ENCODE measurements at places on chromosomes 11 and 22.

DNA sequence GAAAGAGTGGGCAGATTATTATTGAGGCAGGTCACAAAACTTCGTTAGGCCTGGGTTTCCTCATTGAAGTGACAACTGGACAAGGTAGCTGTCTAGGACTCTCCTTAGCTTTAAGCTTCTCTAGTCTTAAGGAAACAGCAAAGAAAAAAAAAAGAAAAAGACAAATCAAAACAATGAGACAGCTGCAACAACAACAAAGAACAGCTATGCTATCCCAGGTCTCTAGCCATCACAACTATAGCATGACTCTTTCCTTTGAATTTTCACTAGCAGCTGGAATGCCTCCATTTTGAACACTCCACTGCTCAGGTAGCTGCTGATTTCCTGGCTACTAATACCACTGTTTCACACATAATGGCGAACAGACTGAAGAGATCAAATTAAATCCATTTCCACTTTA is 302.4 kb upstream of the SORL1-AS1 start:
- no peak for DNase-seq

GRCh38 chr11:64458997-64459396 is 100.0 kb downstream of the RPS6KA4 start:
- DNase-seq = no peak

- DNase-seq = no peak
Measured at GRCh38 chr22:45055936-45056335, 46.1 kb upstream of the PHF21B start.

GRCh38 chr11:60775420-60775961 is 9.6 kb upstream of the MS4A10 start:
- DNase-seq = peak; percentile 63

DNA sequence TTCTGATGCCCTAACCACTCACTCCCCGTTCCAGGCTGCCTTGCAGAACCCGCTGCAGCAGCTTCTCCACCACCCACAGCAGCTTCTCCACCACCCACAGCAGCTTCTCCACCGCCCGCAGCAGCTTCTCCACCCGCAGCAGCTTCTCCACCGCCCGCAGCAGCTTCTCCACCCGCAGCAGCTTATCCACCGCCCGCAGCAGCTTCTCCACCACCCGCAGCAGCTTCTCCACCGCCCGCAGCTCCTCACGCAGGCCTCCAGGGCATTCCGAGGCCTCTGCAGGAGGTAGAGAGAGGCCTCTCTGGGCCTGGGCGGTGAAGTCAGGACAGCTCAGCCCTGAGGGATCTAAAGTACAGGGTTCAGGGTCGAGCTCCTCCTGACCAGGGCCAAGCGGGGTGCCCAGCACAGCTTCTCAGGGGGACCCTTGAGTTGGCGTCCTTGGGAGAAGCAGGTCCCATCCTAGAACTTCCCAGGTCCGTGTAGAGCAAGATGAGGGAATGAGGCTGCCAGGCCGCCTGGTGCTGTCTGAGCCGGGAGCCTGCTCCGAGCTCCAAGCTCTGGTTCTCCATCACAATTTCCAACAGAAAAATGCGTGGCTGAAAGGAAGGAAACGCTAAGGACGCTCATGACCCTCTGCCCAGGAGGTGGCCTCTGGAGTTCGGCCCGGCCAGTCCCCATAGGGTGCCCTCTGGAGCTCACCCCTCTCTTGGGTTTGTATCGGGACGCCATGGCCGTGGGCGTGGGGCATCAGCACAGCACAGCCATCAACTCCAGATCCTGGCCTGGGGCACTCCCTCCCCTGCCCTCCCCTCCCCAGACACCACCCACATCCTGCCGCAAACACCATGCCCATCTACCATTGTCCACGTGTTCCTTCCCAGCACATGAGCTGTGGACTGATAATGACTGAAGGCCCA is 528.6 kb downstream of the BRD1 start:
- no peak for DNase-seq

GRCh38 chr11:76689313-76690260 is 19.0 kb upstream of the LRRC32 start:
- no peak for DNase-seq

- DNase-seq = no peak
Measured at GRCh38 chr11:78961247-78961646, 386.6 kb upstream of the NARS2 start.

GRCh38 chr22:26957897-26958296 is 300.5 kb downstream of the MIAT start:
- no peak for DNase-seq

DNA sequence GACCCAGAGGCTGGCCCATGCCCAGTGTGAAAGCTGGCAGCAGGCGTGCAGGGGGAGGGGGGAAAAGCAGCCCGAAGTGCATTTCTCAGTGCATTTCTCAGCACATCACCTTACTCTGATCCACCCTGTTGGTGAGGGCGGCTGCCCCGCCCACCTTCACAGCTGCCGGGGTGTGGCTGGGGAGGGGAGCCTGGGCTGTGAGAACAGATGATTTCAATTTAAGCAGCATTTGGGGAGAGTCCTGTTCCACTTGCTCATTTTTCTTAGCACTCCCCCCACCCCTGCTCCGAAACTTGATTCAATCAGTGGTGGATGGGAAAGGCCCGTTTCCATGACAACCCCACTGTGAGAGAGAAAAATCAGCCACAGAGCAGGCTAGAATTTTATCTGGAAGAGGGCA is 84.8 kb downstream of the SNX19 start:
- no peak for DNase-seq

- DNase-seq = no peak
Measured at GRCh38 chr11:127859941-127860354, 727.4 kb downstream of the ETS1 start.

DNA sequence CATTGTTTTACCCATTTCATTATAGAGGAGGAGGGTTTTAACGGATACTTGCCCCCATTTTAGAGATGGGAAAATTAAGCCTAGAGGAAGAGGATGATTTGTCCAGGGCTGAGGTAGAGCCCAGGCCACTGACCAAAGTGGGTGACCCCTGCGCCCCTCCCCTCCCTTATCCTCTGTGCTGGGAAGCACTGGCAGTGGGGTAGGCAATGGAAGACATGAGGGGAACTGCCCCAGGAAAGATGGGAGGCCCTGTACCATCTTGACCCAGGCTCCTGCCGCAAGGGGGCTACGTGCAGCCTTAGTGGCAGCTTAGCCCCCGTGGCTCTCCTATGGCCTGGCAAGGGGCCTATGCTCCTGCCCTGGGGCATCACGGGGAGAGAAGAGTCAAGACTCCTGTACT is 76.4 kb upstream of the MYOD1 start:
- no peak for DNase-seq

- no peak for DNase-seq
Measured at GRCh38 chr11:74678591-74679512, 52.4 kb downstream of the CHRDL2 start.

- no peak for DNase-seq
Measured at GRCh38 chr11:16469968-16470367, 113.6 kb upstream of the SOX6 start.

GRCh38 chr22:47927648-47928210 is 1165.3 kb downstream of the TBC1D22A start:
- DNase-seq = no peak

DNA sequence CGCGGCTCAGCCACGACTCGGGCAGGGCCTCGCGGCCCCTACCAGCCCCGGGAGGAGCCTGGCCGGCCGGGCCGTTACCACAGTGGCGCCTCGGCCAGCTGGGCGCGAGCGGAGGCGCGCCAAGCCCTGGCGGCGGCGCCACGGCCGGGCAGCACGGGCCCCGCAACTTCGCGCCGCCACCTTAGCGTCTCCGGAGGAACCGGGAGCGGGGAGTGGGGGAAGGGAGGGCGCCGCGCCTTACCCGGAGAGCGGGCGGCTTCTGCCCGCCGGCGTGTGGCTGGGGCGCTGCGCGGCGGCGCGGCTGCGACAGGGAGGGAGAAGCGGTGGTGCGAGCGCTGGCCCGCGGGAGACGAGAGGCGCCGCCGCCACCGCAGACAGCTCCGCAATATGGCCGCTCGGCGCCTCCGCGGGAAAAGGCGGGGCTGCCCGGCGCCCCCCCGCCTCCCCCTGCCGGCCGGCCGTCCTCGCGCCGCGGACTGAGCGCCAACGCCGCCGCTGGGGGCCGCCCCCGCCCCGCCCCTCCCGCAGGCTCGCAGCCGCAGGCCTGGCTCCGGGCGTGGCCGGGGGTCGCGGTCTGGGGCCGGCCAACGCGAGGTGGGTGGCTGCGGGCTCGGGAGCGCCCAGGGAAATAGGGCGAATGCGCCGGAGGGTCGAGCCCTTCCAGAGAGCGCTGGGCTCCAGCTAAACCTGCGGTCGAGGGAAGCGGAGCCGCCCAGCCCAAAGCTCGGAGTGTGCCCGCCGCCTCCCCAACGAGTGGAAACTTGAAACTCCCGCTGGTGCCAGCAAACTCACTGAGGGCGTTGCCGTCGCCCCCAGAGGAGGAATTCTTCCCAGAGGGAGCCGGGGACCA is at the start of gene RDX:
Gene RDX, minus strand, starts transcription at position 389 of the 850 bp plus-strand sequence. CDS start 16,922 bp downstream, outside the sequence.
- DNase-seq = peak; percentile 18

DNA sequence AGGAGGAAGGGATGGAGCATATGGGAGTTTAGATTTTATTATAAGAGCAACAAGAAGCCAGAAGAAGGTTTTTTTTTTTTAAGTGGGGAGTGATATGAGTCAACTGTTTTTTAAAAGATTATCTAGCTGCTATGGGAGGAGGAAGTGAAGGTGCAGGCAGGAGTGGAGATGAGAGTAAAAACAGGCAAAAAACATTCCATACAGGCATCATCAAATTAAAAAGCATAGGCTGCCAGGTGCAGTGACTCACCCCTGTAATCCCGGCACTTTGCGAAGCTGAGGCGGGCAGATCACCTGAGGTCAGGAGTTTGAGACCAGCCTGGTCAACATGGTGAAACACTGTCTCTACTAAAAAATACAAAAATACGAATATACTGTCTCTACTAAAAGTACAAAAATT is 368.4 kb upstream of the MTNR1B start:
- DNase-seq = no peak

DNA sequence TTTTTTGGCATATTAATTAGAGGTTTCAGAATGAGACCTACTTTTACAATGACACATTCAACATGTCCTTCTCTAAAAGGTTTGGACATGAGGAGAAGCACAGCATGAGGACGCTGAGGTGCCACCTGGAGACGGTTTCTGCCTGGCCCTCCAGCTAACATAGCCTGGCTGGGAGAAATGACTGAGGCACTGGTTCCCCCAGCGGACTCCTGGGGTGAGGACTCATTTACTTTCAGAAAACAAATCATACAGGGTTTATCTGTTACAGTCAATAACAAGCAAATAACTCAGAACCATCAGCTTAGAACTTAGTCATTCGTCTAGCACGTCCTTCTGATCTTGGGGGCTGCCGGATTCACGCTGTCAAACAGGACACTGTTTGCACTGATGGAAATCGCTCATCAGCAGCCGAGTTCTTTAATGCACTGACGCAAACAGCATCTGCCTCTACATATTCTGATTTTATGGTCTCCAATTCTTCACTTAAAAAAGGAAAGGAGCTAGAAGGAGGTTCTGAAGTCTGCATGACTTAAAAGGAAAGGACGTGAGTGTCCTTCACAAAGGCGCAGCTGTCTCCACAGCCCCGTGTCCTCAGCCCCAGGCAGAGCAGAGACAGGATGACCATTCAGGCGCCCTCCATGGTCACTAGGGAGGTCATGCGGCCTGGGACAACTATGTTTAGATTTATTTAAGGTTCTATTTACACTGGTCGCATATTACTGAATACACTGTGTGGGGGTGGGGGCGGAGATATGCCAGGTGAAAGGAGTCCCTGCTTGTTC is 44.2 kb downstream of the CERK start:
- DNase-seq = no peak

DNA sequence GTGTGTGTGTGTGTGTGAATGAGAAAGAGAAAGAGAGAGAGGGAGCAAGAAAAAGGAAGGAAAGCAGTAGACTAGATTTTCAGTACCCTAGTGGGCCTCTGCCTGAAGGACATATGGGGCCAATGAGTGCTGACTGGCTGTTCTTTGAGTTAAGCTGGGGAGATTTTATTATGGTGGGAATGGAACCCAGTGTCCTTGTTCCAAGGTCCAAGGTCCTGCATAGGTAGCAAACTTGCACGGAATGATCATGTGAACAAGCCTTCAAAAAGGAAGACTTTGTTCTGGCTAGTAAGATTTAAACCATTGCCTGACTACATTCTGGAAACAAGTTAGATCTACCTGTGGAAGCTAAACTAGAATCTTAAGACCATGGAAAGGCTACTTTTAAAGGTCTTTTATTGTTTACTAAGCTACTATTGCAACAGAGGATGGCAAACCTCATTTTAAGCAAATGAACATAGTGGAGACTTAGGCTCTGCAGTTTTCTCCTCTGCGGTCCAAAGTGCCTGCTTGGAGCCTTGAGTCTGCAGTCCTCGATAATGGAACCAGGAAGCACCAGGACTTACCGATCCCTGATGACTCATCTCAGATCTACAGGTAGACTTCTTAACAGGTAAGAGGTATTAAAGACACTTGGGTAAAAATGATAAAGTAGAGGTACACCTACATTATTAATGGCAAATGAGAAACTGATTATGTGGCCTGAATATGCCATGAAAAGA is 10.2 kb upstream of the GRAMD1B start:
- no peak for DNase-seq

GRCh38 chr22:47093720-47094119 is 331.3 kb downstream of the TBC1D22A start:
- DNase-seq = no peak

- DNase-seq = no peak
Measured at GRCh38 chr11:4658629-4659445, 15.1 kb downstream of the OR51E1 start.

DNA sequence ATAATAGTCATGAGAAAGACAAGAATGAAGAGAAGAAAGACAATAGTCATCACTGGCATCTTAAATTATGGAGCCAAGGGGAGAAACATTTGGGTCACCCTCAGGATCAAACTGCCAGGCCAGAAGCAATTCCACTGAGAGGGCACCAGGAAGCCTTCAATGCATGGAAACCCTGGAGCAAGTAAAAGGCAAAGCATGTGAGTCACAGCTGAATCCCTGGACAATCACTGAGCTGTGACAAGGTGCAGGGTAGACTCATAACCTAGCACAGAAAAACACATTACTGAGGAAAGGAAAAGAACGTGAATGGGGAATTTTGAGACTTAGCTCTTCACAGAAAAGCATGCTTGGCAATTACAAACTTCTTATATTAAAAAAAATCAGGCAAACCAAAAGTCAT is 1.6 kb downstream of the KCNJ1 start:
- no peak for DNase-seq

DNA sequence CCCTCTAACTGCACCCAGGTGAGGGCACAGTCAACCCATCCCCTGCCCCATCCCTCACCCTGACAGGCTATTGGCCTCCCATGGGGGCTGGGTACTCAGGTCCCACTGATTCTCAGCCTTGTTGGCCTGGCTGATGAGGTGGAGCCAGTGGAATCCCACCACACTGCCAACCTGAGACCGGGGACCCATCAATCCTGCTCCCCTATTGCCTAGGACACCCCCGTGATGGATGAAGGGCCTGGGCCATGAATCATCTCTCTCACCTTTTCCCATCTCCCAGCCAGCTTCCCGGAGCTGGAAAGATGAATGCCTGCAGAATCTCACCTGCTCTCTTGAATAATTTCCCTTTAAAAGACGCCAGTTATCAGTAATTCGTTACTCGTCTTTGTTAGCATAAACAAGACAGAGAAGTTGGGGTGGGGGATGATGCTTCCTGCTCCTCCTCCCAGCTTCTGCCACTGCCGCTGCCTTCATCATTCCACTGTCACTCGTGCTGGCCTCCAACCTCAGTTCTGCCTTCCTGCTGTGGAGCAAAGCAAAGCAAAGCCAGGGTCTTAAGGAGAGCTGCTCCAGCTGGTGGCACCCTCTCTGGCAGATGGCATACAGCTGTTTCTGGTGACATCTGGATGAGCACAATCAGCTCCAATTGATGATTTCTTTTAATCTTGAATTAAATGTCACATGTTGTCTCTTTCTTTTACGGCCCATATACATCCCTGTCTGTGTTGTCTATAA is 204.0 kb upstream of the NECTIN1 start:
- DNase-seq = no peak

All from stimulated activated CD8-positive, alpha-beta memory T cell treated with anti-CD3 and anti-CD28 coated beads, Interleukin-2, amount 100 ng/mL, for 1 hour (primary cell).